Epithelial cell of esophagus (primary cell): ENCODE measurements at places on chromosomes 2 and 18.

- DNase-seq: no peak
These were observed 63.8 kb downstream of the TMEM237 start for GRCh38 chr2:201579536-201579935.

- no peak for DNase-seq
These were observed 13.6 kb upstream of the CXCR4 start for GRCh38 chr2:136131484-136131960.

DNA sequence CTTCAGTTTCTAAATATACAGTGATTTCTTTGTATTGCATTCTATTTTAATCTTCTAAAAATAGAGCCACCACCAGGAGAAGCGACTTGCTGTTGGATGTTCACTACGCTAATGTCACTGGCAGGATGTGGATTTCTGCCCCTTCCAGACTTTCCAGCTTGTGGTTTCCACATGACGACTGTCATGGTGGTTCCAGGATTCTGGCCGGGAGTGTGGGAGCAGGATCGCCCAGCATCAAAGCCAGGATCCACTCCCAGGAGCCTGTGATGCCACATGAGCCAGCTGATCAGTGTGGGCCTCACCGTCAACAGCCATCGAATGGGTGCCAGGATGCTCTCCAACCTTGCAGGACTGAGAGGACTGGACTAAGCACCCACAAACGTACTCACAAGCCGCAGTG is 148.8 kb downstream of the HDAC4 start:
- no peak for DNase-seq

GRCh38 chr2:159910951-159911350 is 112.9 kb upstream of the CD302 start:
- no peak for DNase-seq
